ENCODE measurements at places on chromosomes 12 and 14.
A peak's percentile ranks its signal among the peaks of the same experiment; 100 is the strongest.

DNA sequence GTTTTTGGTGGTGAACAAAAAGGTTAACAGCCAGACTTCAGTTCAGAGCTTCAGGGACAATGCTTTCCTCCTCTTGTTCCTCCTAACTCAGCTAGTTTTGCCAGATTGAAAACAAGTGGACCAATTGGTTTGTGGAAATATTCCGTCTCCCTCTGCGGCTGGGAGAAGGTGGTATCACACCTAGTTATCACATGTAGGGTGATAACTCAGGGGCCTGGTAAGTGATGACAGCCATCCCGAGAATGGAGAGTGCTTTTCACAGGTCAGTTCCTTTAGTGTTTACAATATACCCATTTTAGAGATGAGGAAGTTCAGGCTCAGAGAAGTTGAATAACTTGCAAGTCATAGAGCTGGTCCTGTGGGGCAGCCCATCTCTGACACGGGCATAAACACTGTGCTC lies 60.7 kb upstream of the DICER1 start:
- no peak for DNase-seq

DNA sequence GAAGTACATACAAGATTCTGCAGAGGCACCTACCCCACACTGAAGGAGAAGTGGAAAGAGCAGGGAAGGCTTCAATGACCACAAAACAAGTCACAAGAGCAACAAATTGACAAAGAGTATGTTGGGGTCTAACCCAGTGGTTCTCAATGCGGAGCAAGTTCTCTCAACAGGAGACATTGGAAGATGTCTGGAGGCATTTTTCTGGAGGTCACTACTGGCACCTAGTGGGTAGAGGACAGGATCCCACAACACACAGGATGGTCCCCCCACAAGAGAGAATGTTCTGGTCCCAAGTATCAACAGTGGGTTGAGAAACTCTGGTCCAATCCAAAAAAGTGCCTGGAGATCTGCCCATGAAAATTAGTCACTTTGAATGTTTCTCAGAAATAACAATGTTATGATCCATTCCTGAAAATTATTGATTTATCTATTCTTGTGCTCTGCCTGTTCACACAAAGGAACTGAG lies 3.4 kb downstream of the SSH1 start:
- DNase-seq, result no peak

DNA sequence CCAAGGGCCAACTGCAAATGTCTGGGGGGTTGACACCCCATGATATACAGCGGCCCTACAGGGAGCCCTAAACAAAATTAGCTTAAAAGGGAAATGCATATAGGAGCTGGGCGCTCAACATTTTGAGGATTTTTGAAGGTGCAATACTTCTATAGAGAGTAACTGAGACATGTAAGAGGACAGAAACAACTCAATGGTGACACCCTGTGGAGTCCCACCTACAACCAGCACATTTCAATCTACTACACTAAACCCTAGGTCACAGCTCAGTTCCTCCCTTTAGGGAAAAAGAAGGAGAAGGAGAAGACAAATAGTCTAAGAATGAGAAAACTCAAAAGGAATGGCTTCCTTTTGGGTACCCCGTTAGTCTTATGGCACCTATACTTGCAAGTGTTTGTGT lies 1010.5 kb upstream of the NOVA1 start:
- DNase-seq, result no peak

DNA sequence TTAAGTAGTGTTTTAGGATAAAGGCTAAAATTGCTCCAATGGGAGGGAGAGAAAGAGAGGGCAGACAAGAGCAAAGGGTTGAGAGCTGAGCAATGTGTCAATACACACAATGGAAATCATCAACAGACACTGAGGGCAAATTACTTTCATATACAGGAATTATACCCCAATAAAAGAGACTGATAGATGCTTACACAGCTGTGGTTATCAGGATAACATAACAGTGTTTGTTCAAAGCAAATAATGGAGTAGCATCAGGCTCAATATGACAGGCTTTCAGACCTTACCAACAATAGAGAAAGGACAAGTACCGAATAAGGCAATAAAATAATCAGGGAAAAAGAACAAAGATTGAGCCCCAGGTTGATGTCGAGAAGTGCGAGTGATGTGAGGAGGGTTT lies 53.4 kb upstream of the DIO2 start:
- DNase-seq, result no peak

- DNase-seq, result no peak
Measured at GRCh38 chr14:52336241-52336640, 22.1 kb downstream of the PTGER2 start.

DNA sequence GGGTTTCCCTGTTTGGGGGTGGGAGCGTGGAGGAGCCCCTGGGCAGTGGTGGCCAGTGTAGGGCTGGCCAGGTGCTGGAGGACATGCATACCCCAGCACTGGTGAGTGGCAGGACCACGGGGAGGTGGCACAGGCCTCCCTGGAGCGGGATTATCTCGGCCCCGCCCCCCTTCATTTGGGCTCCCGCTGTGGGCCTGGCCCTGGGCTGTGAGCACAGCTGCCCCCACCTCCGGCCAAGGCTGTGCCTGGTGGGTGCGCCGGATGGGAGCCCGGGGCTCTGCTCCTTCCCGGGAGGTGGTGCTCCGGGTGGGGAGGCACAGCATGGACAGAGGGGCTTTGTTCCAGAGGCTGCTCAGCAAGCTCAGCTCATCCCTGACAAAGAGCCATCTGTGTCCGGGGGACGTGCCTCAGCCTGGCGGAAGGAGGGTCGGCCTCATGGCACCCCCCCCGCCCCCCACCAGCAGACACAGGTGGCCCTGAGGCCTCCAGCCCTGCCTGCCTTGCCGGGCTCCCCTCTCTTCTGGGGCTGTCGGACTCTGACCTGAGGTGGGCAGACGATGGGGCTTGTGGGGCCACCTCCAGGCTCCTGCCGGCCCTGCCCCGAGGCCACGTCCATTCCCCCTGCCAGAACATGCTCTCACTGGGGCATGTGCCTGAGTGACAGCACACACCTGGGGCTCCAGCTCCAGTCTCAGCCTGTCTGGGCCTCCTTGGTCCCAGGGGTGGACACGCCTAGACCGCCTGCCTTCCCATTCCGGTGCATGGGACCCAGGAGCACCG lies 8.4 kb downstream of the TEDC1 start:
- DNase-seq, result peak; percentile 10

- no peak for DNase-seq
Measured at GRCh38 chr14:59316151-59316830, 127.8 kb downstream of the DAAM1 start.

DNA sequence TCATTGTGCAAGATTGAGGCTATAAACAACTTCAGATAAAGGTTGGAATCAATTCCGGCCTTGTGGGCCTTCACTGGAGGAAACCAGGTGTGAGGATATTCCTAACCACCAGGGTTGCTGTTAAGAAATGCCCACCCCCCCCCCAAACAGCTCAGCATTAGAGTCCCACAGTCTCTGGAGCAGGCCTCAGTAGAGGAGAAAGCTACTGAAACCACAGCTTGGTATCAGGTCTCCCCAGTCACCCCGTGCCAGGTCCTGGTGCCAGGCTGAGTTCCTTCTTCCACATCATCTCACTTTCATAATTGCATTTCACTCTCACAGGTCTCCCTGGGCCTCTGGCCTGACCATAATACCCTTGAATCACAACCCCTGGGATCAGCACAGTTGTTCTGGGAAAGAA lies 12.5 kb downstream of the GALNT6 start:
- DNase-seq, result no peak

GRCh38 chr14:92687681-92688433 lies 60.6 kb downstream of the LGMN start:
- DNase-seq, result no peak

DNA sequence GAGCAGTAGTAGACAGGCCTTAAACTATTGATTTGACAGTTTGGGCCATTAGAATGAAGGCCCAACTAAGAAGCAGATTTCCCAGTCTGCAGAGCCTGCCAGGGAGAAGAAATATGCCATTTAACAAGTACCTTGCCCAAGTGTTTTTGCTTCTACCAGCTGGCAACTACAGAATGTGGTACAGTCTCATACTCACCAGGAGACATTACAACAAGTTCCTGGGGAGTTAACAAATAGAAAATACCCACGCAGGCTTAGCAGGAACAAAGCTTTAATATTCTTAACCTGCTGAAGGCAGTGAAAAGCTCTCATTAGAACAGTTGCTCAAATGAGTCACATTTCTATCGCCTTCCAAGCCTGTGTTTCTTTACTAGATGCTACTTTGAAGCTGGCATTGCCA lies 241.0 kb downstream of the TMEM117 start:
- DNase-seq, result no peak

GRCh38 chr12:51225771-51226170 lies 7.9 kb upstream of the POU6F1 start:
- DNase-seq, result no peak

Measured in central memory CD8-positive, alpha-beta T cell (primary cell).